ACHN (cell line): ENCODE measurements at places on chromosomes 16 and 17.
A peak's percentile ranks its signal among the peaks of the same experiment; 100 is the strongest.

GRCh38 chr17:59842901-59843652 is 49.7 kb downstream of the TUBD1 start:
- DNase-seq, result peak; percentile 98

GRCh38 chr16:59759296-59759695 is 1025.2 kb upstream of the GOT2 start:
- no peak for DNase-seq

GRCh38 chr17:42408061-42408460 is 15.0 kb downstream of the CAVIN1 start:
- no peak for DNase-seq

GRCh38 chr17:72706396-72706981 is 386.0 kb downstream of the SLC39A11 start:
- DNase-seq, result no peak

DNA sequence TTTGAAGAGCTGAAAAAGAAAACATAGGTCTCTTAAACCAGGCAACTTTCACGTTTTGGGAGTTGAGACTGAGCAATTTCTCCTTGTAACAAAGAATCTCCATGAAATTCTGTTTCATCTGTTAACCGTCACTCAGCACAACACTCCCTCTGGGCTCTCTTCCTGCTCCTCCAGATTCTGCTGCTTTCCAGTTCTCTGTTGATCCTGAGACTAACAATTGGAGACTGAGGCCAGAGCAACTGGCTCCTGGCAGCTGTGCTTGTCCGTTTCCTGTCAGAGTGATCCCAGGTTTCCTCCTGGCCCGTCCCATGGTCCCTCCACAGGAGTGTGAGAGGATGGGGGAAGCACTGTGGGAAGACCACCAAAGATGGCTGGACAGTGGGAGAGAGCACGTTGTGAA is 32.5 kb downstream of the IST1 start:
- DNase-seq, result no peak

- DNase-seq, result no peak
Observed at GRCh38 chr17:7003745-7004144, 7.9 kb downstream of the ALOX12 start.

DNA sequence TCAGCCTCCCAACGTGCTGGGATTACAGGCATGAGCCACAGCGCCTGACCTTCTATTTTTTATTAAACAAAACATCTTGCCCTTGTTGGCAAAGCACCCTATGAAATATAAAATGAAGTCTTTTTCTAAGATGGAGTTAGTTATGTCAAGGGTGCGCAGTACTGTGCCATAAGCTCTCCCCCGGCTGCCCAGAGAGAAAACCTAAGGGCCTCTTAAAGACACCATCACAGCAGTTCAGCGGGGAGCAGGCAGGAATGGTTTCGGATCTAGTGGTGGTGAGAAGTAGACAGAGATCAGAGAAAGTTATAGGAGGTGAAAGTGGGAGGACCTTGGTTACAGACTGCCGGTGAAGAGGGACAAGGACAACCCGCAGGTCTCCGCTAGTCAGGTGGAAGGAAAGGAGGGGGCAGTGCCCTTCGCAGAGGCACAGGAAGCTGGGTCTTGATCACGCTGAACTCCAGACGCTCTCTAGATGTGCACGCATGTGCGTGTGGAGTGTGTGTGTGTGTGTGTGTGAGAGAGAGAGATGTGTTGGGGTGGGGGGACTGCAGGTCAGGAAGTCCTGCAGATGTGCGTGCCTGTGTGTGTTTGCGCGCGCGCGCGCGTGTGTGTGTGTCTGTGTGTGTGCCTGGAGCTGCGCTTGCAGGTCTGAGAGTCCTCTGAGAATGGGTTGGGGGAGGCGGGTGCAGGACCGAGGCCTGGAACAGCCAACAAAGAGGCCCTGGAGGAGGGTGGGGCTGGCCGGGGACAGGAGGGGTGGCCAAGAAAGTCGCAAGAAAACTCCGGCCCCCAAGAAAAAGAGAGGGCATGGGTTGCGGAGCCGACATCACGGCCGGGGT is 748 bp upstream of the CMTM3 start:
- peak; percentile 70 for DNase-seq

DNA sequence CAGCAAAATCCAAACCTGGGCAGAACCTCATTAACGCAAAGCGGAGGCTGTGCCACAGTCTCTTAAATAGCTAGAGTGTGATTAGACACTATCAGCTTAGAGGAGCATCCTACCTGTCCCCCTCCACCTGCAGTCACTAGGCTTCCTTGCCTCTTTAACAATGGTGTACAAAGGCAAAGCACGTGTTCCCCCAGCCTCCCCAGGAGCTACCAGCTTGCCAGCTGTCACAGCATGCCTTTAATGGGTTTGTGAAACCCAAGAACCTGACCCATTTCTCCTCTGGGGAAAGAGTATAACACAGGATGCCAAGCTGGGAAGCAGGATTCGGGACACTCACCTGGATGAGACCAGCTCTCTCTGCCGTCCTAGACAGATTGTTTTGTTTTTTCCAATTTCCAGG is 37.2 kb upstream of the TBX2 start:
- no peak for DNase-seq

GRCh38 chr16:60123392-60124023 is 1389.4 kb upstream of the GOT2 start:
- no peak for DNase-seq

- DNase-seq, result no peak
Observed at GRCh38 chr16:1398826-1399581, 15.5 kb downstream of the UNKL start.

- DNase-seq, result peak; percentile 64
Observed at GRCh38 chr17:47789611-47790561, 31.7 kb downstream of the OSBPL7 start.

GRCh38 chr16:69187446-69188235 is 677 bp downstream of the SNTB2 start:
- peak; percentile 69 for DNase-seq

- no peak for DNase-seq
Observed at GRCh38 chr17:27290916-27291598, 2.9 kb upstream of the WSB1 start.

GRCh38 chr16:70759666-70760065 is 41.3 kb downstream of the VAC14 start:
- DNase-seq, result no peak

GRCh38 chr16:86355951-86356350 is 154.4 kb upstream of the FOXF1 start:
- no peak for DNase-seq

- no peak for DNase-seq
Observed at GRCh38 chr16:87836844-87837581, 32.3 kb downstream of the SLC7A5 start.

DNA sequence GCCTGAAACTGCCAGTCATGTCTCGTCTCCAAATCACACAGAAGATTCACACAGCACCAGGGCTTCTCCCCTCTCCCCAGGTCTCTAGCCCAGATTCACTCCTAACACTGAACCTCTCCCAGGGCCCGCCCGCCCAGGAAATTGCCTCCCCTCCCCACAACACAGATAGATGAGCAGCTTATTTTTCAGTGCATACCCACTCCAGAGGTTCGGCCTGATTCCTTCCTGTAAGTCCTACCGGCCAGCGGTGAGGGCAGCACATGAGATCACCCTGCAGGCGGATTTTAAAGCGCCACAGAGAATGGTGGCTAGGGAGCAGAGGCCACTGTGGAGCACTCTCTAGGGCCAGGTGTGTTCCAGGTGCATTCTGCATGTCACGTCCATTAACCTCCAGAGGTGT is 301.8 kb downstream of the IRF8 start:
- DNase-seq, result no peak

GRCh38 chr17:72244956-72245355 is 124.1 kb downstream of the SOX9 start:
- DNase-seq, result no peak

- DNase-seq, result no peak
Observed at GRCh38 chr17:37512442-37513068, 22.9 kb downstream of the DUSP14 start.

DNA sequence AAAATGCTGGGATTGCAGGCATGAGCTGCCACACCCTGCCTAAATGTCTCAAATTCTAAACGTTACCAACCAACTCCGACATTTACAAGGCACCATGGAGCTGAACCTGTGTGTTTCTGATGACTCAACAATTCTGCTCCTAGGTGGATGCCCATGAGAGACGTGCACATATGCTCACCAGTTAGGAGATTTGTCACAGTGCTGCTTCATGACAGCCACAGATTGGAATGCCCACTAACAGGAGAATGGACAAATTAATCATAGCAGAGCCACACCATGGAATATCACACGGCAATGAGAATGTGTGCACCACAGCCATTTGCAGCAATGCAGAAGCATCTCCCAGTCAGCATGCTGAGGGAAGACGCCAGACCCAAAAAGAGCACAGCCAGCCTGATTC is 8.0 kb upstream of the KCNG4 start:
- DNase-seq, result peak; percentile 8

- no peak for DNase-seq
Observed at GRCh38 chr16:84370723-84371552, 2.6 kb downstream of the ATP2C2 start.

DNA sequence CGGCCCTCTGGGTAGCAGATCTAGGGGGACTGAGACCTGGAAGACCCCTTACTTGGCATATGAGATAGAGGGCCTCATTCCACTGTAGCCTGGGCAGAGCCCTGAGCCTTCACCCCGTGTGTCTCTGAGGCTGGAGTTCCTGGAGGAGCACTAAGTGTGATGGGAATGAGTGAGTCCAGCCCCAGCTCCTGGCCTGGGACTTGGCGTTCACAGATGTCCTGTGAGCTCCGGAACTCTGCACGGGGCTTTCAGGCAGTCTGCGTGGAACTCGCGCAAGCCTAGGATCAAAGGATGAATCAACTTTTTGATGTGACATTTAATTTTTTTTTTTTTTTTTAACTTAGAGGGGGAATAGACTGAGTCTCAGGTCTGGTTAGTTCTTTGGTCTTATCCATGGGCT is 1.8 kb downstream of the NKD1 start:
- no peak for DNase-seq

DNA sequence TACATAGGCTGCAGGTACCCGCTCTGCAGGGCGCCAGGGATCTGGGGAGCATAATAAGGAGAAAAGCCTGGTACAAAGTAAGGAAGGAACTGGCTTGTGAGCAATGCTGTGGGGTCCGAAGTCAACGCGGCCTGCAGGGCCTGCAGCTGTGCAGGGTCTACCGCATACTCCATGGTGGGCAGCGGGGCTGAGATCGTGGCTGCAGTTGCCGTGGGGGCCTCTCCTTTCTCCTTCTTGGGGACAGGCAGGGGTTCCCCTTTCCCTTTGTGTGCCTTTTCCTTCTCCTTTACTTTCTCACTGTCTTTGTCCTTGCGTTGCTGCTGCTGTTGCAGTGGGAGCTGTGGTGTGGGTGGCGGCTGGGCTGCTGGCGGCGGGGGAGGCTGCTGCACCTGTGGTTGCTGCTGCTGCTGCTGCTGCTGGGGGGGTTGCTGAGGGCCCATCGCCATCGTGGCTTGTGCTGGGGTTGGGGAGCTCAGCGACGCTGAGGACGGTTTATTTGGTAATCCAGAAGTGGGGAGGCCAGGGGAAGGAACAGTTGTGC is 259.6 kb downstream of the ZFHX3 start:
- DNase-seq, result no peak

DNA sequence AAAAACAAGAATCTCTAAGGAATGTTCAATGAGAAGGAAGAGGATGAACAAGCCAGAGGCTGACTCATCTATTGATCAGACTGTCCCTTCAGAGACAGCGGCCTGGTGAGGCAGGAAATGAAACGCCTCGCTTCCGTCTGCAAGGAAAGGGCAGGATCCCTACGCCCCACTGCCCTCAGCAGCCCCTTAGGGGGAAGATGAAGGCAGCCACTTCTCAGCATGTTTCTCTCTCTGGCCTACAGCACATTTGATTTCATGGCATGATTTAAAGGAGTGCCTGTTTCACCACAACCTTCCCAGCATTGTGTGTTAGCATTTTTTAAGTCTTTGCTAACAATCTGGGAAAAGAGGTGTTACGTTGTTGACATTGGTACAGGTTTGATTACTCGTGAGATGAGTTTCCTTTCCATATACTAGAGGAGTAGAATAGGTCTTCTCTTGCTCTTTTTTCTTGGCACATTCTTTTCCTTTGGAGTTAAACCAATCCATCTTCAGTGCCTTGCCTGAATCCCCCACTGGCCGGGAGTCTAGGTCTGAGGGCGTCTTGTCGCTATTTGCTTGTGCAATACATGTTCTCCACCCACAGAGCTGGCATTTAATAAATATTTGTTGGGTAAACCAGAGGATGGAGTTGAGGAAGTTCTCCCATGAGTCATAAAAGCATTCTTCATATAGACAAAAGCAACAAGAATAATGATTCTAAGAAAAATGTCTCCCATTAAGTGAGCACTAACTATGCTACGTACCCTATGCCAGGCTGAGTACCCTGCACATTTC is 47.4 kb downstream of the RBFOX3 start:
- DNase-seq, result no peak

- DNase-seq, result no peak
Observed at GRCh38 chr17:3282901-3283300, 15.3 kb downstream of the OR3A1 start.

DNA sequence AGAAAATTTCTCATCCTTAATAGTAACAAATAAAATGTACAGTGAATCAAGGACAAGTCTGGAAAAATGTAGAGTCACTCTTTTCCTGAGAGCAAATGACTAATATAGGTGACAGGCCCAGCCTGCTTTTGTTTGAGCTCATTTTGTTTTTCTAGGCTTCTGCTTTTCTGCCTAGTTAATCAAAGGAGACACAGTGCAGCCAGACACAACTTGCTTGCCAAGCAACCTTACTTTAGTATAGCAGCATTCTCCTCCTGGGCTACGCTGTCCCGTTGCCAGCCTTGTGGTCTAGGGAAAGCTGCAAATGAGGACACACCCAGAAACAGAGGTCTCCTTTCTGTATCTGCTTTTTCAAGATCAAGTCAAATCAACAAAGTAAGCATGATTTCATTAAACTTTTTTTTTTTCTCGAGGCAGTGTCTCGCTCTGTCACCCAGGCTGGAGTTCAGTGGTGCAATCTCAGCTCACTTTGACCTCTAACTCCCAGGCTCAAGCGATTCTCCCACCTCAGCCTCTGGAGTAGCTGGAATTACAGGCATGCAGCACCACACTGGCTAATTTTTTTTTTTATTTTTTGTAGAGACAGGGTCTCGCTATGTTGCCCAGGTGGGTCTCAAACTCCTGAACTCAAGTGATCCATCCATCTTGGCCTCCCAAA is 17.2 kb downstream of the GINS3 start:
- DNase-seq, result no peak

GRCh38 chr16:28212532-28212873 is 738 bp upstream of the XPO6 start:
- peak; percentile 53 for DNase-seq
